ENCODE measurements at places on chromosomes 12 and 14. TPM values are rescaled to one million over a fixed set of nuclear protein-coding genes. Genes with fewer than 3 reads are reported as not detected.

CPM gene
- total RNA-seq: 144 TPM

MEG3 gene
- 24.0 TPM for total RNA-seq

CD4 gene
- 38.1 TPM for total RNA-seq

PPP1R1A gene
- total RNA-seq: 128 TPM

CEBPE gene
- not detected for total RNA-seq

VDR gene
- 14.8 TPM for total RNA-seq

KERA gene
- not detected for total RNA-seq

- no peak for DNase-seq
Measured at GRCh38 chr12:24884911-24885310, 64.0 kb downstream of the BCAT1 start.

DNA sequence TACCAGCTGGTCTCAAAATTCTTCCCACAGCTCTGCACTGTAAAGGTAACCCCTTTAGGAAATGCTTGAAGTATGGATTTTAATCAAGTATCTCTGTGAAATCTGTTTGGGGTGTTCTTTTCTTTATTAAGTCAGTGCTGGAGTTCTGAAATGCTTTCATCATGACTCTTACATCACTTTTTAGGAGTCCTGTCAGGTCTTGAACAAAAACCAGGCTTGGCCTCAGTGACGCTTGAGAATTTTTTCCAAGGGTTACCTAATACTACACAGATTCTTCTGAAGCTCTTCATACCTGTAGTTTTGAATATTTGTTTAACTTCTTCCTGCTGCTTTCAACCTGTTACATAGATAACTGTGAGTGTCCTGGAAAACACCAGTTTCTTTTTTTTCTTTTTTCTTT lies 47.0 kb upstream of the KCNH3 start:
- no peak for DNase-seq

GRCh38 chr14:94054401-94054800 lies 26.6 kb downstream of the DDX24 start:
- no peak for DNase-seq

DNA sequence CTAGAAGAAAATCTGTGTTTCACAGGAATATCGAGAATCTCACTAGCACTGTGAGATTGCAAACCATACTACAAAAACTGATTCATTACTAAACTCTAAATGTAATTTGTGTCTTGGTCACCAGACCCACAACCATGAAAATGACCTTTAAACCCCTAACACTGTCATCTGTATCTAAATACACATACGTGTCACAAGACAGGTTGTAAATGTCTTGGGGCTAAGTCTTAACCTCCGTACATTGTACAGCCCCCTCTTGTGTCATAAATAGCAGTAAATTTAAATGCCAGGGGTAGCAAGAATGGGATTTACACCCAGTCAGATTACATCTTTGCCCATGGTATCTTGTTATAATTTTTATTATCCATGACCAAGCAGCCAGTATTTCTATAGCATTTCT lies 117.3 kb downstream of the GPR135 start:
- DNase-seq: no peak

GRCh38 chr12:64670919-64671639 lies 60.8 kb downstream of the RASSF3 start:
- DNase-seq: no peak

DNA sequence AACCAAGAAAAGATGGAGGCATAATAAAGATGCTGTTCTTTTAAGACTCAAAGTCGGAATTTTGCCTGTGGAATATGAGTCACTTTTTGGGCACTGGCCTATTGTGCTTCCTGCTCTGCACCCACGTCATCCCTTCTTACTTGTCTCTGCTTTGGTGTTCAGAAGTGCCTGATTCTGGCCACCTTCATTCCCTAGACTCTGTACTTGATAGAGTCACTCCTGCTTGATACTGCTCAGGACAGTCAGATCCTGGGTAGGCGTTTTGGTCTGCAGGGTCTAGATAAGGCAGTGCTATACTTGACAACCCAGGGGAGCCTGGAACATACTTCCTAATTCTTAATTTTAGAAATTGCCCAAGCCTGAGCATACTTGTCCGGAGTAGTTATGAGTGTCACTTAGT lies 1.9 kb downstream of the LRRK2 start:
- DNase-seq: no peak

DNA sequence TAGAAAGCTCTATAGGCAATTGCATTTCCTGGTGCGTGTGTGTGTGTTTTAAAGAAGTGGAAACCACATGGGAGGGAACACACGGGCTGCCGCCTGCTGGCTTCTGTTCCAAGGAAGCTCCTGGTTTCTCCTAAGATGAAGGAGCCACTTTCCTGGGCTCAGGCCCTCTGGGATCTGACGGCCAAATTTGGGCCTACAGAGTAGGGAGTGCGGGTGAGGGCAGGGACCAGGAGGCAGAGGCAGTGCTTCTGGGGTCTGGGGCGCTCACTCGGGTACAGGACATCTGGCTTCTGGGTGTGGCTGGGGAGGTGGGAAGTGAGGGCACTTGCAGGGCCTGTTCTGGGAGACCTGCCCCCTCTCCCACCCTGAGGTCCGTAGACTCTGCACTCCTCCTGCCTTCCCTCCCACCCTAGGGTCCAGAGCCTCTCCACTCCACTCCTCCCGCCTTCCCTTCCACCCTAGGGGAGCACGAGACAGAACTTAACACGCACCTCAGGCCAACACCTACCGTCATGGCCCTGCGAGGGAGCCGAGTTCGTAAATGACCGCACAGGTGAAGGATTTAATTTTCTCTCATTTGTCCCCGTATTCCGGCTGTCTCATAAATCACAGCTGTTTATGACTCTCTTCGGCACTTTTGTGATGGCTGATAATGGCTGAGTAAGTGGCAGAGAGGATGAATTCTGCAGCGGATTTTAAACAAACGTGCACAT lies 127.7 kb downstream of the KIF26A start:
- DNase-seq: peak; percentile 8

DNA sequence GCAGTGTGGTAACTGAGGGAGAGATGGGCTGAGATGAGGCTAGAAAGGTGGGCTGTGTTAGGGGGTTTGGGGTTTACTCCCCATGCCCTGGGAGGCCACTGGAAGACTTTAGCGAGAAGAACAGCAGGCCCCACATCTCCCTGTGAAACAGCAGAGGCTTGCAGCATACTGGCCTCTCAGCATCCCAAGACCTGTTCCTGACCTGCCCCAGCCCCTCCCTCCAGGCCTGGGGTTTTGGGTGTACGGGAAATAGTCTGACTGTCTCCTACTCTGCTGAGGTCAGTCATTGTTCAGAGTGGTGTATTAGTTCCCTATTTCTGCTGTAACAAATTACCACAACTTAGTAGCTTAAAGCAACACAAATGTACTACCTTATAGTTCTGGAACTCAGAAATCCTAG lies 103.5 kb upstream of the HIF1A start:
- DNase-seq: no peak

GRCh38 chr14:31414190-31414833 lies 6.0 kb downstream of the HEATR5A start:
- no peak for DNase-seq

DNA sequence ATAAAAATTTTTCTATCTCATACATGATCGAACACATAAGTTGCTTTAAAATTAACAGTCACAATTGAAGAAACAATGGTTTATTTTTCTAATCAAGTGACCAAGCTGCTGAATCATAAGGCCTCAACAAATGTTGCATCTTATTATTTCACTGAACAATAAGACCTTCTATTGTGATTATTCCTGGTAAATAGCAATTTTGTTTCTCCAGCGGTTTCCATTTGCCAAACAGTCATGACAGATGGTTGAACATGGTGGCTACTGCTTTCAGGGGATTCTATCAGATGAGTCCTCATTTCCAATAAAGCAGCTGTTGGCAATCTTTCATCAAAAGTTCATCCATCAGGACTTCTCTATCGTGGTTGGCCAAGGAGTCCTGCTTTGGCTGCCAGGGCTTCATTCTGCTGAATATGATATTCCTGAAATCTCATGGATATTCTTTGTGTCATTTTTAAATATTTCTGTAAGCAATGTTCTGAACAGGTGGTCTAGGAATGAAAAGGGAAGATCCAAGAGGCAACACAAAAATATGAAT lies 13.0 kb downstream of the TOMM20L start:
- DNase-seq: no peak

DNA sequence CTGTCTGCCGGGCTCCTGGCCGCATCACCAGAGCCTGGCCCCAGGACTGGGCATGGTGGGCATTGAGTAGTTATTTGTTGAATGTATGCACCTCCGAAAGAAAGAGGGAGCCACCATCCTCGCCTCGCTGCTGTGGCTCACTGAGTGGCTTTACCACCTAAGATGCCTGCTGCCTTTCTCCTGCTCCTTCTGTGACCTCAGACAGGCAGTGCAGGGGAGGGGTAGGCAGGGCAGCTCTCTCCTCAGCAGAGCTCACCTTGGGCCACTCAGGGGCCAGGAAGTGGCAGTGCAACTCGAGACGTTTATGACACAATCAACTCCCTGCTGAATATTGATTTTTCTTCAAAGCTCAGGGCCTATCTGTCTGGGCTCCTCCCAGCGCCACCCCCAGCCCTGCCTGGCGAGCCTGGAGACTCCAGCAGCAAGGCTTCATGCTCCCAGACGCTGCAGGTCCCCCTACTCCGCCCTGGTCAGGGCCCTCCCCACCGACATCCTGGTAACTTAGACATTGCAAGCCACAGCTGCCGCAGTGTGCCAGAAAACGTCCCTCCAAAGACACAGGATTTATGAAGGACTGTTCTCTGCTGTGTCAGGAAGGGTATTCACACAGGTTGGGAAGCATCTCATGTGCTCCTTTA lies 84.3 kb upstream of the DIO3 start:
- no peak for DNase-seq

DNA sequence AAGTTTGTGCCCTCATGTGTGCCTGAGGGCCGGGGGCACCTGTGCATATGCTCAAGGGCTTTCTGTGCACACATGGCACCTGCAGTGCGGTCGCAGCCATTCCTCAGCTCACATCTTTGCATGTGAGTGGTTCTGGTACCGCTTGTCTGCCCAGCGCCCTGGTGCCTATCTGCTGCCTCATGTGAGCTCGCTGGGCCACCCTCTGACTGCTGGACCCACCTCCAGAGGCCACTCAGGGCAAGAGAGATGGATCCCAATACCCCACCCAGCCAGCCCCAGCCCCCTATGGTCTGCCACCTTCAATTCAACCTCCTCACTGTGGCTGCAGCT lies 5.4 kb upstream of the AMN start:
- no peak for DNase-seq

DNA sequence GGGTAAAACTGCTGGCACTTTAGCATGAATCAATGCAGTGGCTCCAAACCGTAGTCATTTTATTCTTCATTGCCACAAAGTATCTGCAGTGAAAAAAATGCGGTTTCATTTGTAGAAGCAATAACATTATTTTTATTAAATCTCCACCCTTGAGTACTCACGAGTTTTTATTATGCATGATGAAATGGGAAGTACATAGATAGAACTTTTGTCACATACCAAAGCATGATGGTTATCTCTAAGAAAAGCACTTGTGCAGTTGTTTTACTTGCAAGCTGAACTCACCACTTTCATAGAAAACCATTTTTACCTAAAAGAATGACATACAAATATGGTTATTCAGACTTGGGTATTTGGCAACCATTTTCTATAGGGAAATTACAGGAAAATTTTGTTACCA lies 90.3 kb downstream of the PELI2 start:
- no peak for DNase-seq
